ENCODE measurements at places on chromosomes 2 and 18.

GRCh38 chr2:54604871-54605270 is 118.6 kb upstream of the EML6 start:
- DNase-seq, result no peak

- no peak for DNase-seq
Observed at GRCh38 chr2:100238471-100238870, 83.8 kb downstream of the LONRF2 start.

DNA sequence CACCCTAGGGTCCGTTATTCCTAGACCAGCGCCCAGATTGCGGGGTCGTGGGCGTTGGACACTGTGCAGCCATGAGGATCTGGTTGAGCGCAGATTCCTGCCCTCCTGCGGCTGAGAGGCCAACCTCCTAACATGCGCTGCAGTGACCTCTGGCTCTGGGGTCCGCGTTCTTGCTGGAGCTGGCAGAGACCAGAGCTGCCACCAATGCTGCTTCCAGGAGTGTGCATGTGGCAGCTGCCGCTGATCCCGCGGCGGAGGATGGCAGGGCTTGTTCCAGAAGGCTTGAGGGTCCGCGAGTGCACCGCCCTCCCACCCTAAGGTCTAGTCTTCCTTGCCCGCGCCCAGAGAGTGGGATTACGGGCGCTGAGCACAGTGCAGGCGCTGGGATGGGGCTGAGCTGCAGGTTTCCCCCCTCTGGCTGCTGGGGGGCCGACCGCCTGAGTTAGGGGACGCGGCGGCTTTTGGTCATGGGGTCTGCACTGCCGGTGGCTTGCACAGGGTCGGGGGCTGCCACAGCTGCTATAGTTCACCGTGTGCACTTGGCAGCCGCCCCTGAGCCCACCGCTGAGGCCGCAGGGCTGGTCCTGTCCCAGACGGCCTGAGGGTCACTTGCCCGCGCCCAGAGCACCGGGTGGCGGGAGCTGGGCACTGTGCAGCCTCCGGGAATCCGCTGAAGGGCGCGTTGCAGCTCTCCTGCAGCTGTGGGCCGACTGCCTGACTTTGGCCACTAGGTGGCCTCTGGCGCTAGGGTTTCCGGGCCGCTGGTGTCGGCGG is 145.9 kb downstream of the CCDC74A start:
- DNase-seq, result peak; percentile 36

DNA sequence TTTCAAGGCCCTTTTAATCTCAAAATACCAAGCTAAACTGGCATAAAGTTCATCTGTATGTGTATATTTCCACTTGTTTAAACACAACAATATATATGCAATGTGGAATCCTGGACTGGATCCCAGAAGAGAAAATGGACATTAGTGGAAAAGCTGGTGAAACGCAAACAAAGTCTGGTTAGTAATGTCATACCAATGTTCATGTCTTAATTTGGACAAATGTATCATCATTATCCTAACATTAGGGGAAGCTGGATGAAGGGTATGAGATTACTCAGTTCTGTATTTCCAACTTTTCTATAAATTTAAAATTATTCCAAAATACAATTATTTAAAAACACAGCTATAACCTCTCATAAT is 3.8 kb downstream of the SP3 start:
- no peak for DNase-seq

DNA sequence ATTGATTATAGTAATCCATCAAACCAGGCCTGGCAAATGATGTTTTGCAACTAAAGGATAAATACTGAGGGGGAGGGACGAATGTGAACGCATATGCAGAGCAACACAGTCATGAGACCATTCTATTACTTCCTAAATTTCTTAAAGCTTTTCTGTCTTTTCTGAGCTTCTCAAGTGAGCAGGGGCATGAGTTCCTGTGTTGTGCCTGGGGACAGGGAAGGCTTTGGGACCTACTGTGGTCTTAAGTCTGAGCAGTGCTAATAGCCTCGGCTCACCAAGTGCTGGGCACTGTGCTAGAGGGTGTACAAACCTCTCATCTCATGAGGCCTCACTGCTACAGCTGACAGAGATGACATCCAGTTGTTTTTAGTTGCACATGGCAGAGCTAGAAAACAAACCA is 182.4 kb downstream of the NEDD4L start:
- no peak for DNase-seq

GRCh38 chr2:226256709-226257376 is 542.8 kb downstream of the IRS1 start:
- no peak for DNase-seq

- DNase-seq, result no peak
Observed at GRCh38 chr18:40380686-40381439, 1574.2 kb upstream of the PIK3C3 start.

DNA sequence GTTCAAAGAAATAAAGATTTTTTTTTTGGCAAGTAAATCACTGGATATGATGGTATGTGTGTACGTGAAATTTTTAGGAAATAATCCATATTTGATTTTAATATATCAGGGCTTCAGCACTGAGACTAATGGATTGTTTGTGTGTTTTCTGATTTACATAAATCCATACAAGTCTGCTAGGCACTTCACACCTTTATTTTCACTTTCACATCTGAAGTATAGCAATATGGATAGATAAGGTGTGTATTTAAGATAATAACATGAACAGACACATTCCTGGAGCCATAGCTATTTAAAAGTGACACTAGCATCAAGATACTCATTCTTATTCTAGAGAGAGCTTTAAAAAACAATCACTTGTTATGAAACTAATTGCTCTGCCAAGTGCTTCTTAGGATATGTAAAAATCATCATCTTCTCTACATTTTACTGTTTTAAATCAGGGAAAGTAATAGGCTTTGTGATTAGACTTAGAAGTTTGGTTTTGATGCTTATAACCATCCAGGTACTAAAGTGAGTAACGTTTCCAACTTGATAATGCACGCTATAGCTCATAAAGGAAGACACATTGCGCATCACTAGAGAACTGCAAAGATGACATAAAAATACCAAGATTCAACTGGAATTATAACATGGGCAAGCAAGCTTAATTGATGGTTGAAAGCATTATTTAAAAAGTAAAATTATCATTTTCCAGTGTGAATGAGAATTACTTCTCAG is 208.9 kb downstream of the ZEB2 start:
- no peak for DNase-seq

- DNase-seq, result no peak
Observed at GRCh38 chr2:58896638-58897037, 655.5 kb upstream of the FANCL start.

DNA sequence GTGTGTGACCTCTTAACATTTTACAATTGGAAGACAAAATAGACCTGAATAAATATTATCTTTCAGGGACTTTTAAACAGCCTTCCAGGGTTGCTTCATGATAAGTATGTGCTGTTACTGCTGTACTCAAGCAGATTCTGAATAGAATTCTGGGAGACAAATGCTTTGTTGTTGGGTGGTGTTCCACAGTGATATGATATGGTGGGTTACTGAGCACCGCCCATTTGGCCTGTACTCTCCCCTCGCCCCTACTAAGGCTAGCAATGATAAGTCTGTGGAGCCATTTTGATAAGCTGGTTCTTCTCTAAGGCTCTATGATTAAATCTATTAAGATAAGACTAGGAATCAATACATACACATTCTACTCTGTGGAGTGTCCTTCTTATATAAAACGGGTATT is 89.8 kb upstream of the ITGA4 start:
- no peak for DNase-seq

DNA sequence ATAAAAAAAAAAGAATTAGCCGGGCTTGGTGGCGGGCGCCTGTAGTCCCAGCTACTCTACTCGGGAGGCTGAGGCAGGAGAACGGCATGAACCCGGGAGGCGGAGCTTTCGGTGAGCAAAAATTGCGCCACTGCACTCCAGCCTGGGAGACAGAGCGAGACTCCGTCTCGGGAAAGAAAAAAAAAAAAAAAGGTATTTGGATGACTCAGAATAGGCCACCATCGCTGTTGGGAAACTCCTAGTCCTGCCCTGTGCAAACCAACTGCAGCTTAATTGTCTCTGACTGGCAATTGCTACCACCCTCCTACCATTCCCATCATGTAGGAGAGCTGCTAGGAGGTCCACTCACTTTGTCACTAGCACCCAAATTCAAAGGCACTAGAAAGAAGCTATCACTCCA is 43.5 kb downstream of the ATP8B1 start:
- no peak for DNase-seq

DNA sequence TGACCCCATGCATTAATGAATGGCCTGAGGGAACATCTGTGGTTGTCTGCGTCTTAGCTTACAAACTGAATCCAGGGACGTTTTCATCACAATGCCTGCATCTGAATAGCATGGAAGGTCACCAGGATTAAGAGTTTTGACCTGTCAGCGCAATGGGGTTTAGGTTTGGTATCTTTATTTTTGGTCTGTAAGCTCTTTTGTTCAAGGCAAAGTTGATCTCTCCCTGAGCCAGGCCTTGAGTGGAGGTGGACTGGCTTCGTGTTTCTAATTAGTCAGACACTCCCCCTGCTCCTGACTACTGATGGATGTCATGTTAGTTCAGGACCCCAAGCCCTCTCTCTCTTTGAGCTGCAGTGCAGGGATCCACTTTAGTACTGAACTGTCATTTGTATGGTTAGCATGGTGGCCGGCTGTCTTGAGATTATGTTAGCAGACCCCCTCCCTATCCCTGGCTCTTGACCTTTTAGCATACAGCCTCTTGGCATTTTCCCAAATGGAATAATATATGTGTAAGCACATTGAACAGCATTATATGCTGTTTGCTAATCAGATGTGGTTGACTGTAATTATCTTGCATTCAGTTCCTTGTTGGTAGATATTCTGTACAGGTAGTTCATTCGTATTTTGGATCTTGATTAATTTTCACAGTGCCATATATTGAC is 59.2 kb downstream of the LYPD6 start:
- no peak for DNase-seq

- no peak for DNase-seq
Observed at GRCh38 chr2:61420991-61421544, 49.8 kb downstream of the USP34 start.

DNA sequence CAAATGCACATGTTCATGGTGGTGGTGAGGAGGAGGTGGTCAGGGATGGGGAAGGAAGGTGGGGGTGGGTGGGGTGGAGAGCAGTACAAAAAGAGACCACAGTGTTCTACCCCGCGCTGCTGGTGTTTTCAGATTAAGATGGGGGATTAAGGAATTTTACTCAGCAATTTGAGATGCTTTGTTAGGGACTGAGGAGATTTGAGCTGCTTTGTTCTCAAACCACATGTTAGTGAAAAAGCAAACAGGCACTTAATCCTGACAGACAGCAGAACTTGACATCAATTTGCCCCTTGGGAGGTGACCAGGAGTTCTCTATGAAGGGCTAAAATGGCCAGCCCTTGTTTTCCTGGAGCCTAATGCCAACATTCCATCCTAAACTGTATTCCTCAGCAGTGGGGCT is 244.5 kb downstream of the MEIS1 start:
- DNase-seq, result no peak

- DNase-seq, result no peak
Observed at GRCh38 chr2:146228466-146229058, 1616.3 kb upstream of the ACVR2A start.
